ENCODE measurements at places on chromosomes 12 and 14. TPM values are rescaled to one million over a fixed set of nuclear protein-coding genes. Genes with fewer than 3 reads are reported as not detected.

GRCh38 chr12:108430245-108430644 is 84.8 kb upstream of the FICD start:
- peak; percentile 34 for DNase-seq

DNA sequence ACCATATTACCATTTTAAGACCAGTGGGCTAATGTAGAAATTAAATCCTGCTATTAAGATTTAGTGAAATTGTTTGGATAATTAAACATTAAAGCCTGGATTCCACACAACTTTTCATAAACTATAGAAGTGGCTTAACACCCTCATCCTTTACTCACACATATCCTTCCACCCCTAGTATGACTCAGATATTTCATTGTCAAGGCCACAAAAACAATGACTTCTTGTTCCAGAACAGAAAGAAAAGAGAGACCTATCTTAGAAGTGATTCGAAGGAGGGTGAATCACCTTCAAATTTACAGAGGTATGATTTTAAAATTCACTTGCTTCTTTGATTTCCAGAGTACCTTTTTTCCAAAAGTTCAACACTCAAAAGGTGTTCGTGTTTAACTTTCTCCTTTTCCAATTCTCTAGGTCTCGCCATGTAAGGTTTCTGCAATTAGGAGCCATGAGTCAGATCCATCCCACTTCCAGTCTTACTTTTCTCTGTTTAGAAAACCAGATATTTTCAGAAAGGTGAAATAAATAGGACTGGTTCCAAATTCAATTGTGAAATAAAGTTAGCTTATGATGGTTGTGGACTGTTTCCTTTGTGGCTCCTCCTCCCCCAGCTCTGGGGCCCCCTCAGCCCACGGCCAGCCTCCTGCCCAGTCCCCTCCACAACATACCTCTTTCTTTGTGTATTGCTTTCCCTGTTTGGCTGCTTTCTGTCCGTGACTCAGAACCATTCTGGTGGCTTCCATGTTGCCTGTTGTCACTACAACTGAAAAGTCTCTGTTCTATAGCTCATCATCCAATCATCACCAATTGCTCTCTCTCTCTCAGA is 24.6 kb upstream of the MGP start:
- no peak for DNase-seq

GRCh38 chr12:71865166-71865713 is 25.7 kb downstream of the TBC1D15 start:
- DNase-seq = no peak

GRCh38 chr14:83988275-83988674 is 1541.7 kb upstream of the FLRT2 start:
- DNase-seq = no peak

DNA sequence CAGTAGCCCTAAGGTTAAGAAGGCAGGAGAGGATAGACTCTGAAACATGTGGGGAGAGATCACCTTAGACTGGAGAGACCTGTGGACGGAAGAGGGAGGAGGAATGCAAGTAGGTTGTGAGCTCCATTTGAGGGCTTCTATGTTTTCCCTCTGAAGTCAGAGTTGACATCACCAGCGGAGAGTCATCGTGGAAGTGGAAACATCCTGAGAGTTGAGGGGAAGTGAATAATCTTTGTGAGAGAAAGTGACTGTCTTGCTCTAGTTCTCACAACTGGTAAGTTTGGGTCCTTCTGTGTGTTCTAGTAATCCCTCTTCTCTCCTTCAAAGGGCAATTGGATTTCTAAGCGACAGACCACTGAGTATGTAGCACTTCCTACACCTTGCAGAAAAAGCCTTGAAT is 103.6 kb upstream of the CCND2 start:
- DNase-seq = no peak

GRCh38 chr14:89386212-89386886 is 30.7 kb downstream of the FOXN3 start:
- DNase-seq = peak; percentile 83

The RTN1 gene
- 1.4 TPM for total RNA-seq

The SLC6A12 gene
- 3.8 TPM for total RNA-seq

Measured in heart left ventricle (tissue), 16 donors.